Renal cortical epithelial cell (primary cell): ENCODE measurements at places on chromosomes 3 and 15. TPM values are rescaled to one million over a fixed set of nuclear protein-coding genes. Genes with fewer than 3 reads are reported as not detected.

The KBTBD13 gene
- total RNA-seq: not detected in 2 replicates

The PLXND1 gene
- 3.1 and 29.6 TPM in 2 replicates for total RNA-seq

DNA sequence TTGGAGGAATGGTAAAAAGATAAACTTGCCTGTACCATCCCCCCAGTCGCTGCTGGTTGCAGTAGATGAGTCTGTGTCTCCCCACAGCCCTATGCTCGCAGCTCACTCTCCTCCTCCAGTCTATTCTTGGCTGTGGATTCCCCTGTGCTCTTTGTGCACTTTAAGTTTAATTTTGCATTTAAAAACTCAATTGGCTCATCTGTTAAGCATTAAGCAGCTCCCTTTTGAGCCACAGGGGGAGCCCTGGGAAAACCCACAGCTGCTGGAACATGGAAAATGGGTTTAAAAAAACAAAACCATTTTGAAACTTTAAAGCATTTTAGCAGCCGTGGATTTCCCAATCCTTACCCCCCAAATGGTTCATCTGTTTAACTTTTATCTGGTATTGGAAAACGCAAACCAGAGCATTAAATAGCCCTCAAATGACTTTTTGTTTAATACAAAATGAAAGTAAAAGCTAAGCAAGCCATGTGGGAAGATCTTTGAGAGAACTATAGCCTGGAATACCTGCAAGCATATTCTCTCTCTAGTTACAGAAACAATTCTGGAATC lies 536.9 kb downstream of the ZIC1 start:
- peak; percentile 92 for DNase-seq

DNA sequence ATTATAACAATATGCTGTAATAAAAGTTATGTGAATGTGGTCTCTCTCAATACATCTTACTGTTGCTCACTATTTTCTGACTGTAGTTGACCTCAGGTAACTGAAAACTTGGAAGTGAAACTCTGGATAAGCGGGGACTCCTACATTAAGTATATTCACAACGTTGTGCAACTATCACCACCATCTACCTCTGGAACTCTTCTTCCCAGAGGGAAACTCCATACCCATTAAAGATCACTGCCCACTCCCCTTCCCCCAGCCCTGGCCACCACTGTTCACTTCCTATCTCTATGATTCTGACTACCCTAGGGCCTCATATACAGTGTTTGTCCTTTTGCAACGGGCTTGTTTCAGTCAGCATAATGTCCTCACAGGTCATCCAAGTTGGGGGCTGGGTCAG lies 20.7 kb downstream of the SLCO3A1 start:
- DNase-seq: no peak

DNA sequence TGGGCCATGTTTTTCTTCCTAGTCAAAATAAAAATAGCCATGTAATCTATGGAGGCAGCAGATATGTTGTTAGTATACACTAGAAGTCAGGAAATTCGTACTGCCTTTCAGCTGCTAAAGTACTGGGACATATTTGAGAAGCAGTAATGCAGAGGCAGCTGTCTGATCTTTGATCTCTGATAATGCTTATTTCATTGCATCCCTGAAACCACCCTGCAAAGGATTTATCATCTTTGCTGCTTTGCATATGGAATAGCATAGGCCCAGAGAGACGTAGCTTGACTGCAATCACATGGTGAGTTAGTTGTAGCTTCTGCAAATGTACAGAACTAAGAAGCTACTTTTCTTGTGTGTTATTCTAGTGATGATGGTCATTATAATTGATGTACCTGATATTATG lies 52.4 kb downstream of the RBM6 start:
- DNase-seq: no peak
